ENCODE measurements at places on chromosomes 16 and 17.

DNA sequence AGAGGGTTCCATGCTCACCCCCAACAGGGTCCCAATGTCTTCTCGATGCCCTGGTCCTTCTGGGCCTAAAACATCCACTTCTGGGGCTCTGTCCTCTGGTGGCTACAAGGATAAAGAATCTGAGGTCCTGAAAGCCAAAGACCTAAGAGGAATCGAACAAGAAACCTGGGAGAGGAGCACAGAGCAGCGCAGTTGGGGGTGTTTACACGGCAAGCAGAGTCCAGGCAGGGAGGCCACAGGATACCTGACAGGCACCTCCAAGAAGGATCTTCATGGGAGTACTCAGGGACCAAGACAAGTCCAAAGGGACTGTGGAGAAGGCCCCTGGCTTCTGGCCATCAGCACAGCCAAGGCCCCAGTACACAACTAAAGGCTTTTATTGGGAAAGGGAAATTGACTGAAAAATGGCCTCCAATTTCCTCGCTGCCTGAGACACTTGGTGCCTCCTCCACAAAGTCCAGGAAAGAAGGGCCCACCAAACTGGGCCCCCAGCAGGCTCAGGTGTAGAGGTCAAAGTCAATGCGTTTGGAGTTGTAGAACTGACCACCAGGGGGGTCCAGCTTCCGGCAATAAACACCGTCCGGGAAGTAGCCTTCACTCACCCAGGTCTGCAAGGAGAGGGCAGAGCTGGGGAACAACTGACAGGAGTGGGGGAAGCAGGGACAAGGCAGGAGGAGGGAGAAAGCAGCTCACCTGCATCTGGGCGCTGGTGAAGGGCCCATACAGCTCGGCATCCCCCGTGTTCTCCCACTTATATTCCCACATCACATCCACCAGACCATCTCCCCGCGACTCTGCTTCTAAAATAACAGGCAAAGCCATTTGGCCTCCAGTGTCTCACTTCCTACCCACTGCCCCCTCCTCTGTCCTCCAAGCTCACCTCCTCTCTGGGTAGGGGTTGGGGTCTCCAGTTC lies 2.4 kb downstream of the CD2BP2 start:
- no peak for DNase-seq

DNA sequence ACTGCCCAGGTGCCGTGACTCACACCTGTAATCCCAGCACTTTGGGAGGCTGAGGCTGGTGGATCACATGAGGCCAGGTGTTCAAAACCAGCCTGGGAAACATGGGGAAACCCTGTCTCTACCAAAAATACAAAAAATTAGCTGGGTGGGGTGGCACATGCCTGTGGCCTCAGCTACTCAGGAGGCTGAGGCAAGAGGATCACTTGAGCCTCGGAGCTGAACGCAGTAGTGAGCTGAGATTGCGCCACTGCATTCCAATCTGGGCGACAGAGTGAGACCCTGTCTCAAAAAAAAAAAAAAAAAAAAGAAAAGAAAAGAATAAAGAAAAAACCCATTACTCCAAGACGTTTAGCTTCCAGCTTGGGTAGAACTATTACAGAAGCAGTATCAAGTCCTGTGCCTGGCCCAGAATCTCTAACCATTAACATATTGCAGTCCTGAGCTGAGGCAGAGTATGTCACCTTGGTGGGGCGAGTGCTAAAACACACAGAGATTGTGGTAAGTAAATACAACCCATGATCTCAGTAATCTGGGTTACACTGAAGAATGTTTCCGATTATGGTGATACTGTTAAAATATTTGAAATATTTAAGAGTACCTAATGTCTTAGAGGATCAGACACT lies 23.2 kb upstream of the CFAP20 start:
- DNase-seq: no peak

DNA sequence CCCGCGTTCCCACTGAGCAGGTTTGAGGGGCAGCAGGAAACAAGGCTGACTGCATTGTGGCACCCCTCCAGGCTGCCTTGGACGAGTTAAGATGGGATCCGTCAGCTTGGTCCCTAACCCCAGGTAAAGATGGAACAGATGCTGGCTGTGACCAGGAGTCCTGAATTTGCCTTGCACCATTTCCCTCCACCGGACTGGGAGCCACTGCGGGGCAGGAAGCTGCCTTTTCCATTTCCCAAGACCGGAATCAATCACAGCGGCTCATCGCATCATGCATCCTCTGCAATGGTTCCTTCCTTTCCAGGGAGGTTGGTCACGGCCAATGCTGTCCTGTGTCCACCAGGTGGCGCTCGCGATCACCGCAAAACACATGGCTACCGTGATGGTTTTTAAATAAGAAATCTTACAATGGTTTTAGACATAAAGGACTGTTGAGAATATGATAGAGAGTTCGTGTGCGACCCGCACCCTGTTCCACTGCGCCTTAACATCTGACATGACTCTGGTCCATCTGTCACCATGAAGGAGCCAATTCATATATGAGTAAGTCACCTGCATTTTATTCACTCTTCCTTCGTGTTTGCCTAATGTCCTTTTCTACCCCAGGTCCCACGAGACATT lies 6.8 kb upstream of the MEAK7 start:
- DNase-seq: peak; percentile 87

- no peak for DNase-seq
These were observed 13.7 kb upstream of the OSGIN1 start for GRCh38 chr16:83939266-83939855.

DNA sequence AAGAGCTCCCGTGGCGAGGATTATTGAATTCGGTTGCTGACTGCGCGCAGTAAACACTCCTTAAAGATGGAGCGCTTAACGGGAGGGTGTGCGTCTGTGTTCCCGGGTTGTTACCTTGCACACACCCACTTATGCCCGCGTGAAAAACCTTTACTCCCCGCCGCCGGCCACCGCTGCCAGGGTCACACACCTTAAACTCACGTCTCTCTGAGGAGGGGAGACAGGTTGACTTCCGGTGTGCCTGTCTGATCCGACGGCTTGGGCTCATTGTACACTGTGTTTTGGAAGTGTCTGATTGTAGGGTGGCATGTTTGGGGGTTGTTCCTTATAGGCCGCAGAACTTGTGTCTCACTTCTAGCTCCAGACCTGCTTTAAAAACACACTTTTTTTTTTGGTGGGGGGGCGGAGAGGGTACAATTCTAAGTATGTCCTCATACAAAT lies 66.8 kb downstream of the KPNA2 start:
- DNase-seq: peak; percentile 37

DNA sequence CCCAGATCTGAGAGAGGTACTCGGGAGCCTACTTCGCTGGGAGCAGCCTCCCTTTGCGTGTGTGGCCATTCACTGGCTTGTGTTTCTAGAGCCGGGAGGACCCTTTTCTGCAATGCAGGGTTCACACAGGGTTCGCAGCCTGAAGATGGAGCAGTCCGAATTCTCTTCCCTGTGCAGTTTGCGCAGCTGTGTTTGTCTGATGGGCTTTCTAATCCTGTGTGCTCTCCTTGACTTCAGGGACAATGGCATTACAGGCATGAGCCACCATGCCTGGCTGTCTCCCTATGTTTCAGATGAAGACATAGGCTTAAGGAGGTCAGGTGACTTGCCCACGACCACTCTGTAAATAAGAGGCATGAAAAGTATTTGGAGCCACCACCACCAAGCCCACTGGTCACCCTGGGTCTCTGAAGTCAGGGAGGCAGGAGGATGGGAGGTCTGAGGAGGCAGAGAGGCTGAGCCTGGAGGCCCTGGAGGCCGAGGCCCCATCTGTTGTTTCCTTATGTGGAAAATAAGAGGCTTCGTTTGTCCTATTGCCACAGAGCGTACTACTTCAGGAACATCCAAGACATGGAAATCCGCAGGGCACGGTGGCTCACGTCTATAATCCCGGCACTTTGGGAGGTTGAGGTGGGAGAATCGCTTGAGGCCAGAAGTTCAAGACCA lies 5.0 kb upstream of the STH start:
- no peak for DNase-seq

GRCh38 chr17:61570118-61570517 lies 20.9 kb downstream of the NACA2 start:
- DNase-seq: no peak

- no peak for DNase-seq
These were observed 415.7 kb upstream of the RBFOX1 start for GRCh38 chr16:6916946-6917345.

DNA sequence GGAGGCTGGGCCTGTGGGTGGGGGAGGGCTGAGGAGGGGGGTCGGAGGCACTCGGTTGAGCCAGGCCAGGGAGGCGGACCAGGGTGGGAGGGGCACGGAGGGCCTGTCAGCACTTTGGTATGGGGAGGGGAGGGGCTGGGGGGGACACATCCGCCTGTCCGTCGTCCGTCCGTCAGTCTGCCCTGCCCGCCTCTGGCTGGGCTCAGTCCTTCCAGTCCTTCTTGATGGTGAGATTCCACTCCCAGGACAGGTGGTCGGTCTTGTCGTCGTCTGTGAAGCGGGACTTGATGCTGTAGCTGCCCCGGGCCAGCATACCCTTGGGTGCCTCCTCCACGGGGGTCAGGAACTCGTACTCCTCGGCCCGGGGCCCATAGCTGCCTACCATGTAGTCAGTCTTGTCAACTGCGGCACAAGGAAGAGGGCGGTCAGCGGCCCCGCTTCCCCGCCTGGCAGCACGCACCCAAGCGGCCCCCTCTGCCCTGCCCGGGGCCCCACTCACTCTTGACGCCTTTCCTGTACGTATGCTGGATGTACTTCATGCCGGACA lies 2.4 kb downstream of the ARHGDIA start:
- DNase-seq: peak; percentile 27

GRCh38 chr16:11327277-11328171 lies 17.7 kb upstream of the RMI2 start:
- no peak for DNase-seq

- no peak for DNase-seq
These were observed 7.1 kb downstream of the UBE2O start for GRCh38 chr17:76445697-76446448.

GRCh38 chr16:1357906-1358566 lies 6.3 kb downstream of the GNPTG start:
- DNase-seq: no peak

DNA sequence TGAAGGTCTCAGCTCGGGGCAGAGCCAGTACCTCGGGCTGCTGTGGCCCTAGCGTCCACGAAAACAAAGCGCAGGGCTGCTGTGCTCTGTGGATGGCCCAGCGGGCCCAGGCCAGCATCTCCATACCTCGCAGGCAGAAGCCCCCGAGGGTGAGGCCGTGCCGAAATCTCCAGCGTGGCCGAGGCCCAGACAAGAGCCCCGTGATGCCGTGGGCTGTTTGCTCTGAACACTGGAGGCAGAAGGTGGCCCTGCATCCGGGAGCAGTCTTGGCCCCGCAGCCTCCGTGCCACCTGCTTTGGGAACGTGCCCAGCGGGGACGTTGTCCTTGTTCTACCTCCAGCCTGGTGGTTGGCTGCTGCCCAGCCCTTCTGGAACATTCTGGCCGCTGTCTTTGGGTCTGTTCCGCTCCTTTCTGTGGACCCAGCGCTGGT lies 121.4 kb downstream of the BANP start:
- no peak for DNase-seq

DNA sequence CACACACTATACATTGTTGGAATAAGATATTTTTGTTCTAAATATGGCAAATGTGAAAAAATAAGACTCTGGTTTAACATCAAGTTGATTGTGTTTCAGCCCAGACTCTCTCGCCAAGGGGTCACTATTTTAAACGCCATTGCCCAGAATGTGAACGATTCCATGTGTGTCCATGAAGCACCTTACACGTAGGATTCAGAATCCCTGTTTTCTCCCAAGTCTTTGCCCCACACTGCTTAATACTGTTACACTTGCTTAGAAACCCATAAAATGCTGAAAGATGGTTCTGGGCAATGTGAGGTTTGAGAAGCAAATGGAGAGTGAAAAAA lies 7.7 kb downstream of the HS3ST3B1 start:
- no peak for DNase-seq

GRCh38 chr16:11681556-11681955 lies 13.3 kb downstream of the SNN start:
- DNase-seq: no peak

DNA sequence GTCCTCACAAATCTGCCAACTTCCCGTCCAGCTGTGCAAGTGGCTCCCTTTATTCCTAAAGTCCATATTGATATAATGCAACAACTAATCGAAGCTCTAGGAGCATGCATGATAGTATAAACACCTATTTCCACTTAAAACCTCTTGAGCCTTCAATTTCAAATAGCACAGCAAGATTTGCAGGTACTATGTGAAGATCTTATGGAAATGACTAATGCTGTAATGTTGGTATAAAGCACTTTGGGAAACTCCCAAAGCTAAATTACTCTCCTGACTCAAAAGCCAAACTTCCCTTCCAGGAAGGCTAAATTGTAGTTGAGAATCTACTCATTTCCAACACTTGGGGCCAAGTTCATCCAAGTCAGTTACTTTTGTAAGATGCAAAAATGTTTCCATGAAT lies 287.6 kb upstream of the CDH11 start:
- DNase-seq: no peak

- no peak for DNase-seq
These were observed 75.7 kb downstream of the SEC14L1 start for GRCh38 chr17:77216486-77216885.

DNA sequence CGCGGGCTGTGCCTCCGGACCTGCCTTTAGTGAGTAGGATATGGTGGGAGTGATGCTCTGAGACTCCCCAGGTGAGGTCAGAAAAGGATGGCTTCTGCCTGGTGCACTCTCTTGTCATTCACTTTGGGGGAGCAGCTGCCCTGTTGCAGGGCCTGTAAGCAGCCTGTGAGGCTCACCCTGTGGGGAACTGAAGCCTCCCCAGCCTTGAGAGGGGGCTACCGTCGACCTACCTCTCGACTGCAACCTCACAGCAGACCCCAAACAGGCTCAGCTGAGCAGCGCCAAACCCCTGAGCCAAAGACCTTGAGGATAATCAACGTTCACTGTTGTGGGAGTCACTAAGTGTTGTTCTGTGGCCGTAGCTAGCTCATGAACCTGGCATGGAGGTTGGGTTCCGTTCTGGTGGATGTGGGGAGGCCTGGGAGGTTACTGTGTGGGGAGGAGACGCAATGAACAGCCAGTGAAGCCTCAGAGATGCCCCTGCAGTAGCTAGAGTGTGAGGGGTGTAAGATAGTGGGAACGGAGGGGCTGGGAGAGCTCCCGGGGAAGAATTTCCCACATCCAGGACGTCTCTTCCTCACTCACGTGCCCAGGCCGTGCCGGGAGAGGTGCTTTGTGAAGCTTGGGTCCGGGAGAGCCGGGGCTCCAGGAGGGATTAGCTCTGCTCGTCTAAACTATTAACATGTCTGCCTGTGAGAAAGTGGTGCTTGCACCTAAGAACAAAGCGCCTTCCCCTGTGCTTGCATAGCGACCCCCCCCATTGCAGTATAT lies 38.8 kb downstream of the METRNL start:
- no peak for DNase-seq

- no peak for DNase-seq
These were observed 20.4 kb downstream of the NFE2L1 start for GRCh38 chr17:48068491-48068961.

GRCh38 chr17:862582-862981 lies 80.4 kb downstream of the MRM3 start:
- DNase-seq: no peak

DNA sequence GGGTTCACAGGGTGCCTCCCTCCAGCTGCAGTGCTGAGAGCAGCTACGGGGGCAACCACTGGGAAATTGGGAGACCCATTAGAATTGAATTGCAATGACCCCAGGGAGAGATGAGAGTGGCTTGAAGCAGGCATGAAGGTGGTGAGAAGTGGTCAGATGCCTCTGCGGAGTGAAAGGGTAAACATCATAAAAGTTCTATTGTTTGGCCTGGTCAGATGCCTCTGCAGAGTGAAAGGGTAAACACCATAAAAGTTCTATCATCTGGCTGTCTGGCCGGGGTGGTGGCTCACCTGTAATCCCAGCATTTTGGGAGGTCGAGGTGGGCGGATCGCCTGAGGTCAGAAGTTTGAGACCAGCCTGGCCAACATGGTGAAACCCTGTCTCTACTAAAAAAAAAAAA lies 53.5 kb downstream of the TNFRSF13B start:
- no peak for DNase-seq

Data from stimulated activated CD4-positive, alpha-beta T cell treated with anti-CD3 and anti-CD28 coated beads, Interleukin-2, amount 100 ng/mL, for 24 hours (primary cell).